ENCODE measurements at places on chromosomes 7 and 10. TPM values are rescaled to one million over a fixed set of nuclear protein-coding genes. Genes with fewer than 3 reads are reported as not detected.
A peak's percentile ranks its signal among the peaks of the same experiment; 100 is the strongest.

The SLC16A9 gene
- total RNA-seq: 0.61 TPM

The PNLIP gene
- not detected for total RNA-seq

The PRSS58 gene
- not detected for total RNA-seq

The OPN4 gene
- 0.89 TPM for total RNA-seq

The GPR22 gene
- 50.0 TPM for total RNA-seq

The PNLIPRP3 gene
- total RNA-seq: not detected

The OR2A5 gene
- not detected for total RNA-seq

The FGFR2 gene
- 5.5 TPM for total RNA-seq

The CALHM3 gene
- not detected for total RNA-seq

The GFRA1 gene
- 6.8 TPM for total RNA-seq

The HTRA1 gene
- 45.0 TPM for total RNA-seq

The BTBD16 gene
- 0.11 TPM for total RNA-seq

DNA sequence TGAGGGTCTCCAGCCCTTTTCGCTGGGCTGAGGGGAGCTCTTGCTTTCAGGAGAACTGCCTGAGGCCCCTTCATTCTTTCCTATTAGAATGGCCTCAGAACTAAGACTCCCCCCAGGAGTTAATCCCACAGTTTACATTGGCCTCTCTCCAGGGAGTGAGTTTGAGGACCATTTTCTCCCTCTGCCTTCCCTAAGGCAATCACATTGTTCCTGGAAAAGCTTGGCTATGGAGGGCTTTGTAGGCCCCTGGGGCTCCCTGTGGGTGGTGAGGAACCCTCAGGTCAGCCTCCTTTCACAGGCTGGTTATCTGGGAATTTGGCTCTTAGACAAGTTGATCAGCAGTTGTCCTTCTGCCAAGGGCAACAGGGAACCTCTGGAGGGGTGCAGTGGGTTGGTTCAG is 343.7 kb downstream of the RPS24 start:
- DNase-seq: no peak

DNA sequence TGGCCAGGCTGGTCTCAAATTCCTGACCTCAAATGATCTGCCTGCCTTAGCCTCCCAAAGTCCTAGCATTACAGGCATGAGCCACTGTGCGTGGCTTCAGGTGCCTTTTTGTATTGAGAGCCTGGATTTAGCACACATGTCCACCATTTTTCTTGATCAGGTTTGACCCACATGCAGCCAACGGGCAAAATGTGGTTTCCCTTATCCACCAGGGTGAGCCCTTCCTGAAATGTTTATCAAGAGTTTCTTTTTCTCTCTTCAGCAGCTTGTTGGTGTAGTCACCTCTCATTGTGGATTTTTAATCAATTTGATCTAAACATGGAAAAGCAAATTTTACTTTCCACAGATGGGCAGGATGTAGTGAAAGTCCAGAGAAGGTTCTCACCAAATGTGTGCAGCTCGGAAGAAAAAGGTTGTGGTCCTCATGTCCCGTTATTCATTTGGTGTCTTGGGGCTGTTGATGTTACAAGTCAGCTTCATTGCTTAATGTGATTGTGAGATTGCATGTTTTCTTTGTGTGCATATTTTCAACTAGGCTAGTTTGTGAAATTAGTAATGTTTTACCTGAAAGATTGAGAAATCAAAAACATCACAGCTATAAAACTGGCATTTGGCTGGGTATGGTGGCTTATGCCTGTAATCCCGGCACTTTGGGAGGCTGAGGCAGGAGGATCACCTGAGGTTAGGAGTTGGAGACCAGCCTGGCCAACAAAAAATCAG is 28.9 kb downstream of the GUSB start:
- no peak for DNase-seq

DNA sequence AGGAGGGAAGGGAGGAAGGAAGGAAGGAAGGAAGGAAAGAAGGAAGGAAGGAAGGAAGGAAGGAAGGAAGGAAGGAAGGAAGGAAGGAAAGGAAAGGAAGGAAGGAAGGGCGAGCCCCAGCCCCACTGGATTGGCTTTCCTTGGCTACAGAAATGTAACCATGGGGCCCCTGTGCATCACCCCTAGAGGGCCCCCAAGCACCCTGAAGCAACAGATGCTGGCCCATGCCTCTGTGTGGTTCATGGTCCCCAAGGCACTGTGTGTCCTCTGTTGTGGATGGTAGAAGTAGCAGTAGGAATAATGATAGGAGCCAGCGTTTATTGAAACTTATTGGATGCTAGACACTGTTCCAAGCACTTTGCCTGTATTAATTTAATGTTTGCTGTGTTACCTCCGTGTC is 116.6 kb upstream of the MACROH2A2 start:
- no peak for DNase-seq

DNA sequence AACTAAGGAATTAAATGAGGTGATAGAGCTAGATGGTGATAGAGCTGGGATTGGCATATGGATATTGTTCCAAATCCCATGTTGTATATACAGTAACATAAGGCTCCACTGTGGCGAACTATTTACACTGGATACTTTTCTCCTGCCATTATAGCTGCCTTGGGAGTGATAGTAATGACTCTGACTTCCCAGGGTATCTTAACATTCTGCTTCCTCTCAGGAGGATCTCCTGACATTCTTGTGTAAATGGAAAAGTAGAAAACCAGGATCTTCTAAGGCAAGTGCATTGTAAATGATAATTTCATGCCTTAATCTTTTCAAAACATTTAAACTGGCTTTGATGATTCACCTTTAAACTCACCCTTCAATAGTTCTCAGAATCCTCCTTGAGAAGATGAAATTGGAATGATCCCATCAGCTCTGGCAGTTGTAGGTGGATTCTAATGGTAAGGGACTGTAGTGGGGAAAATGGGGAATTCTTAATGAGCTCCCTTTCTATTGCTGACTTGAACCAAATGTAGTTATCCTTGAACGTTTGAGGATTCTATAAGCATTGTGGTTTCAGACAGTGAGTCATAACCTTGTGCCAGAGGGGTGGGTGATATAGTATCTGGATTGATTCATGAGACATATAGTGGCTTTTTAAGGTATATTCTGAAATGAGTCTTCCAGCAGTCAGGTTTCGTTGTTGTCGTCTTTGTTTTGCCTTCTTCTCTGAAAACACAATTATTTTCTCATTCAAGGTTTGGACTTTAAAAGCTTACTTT is 450.0 kb downstream of the SUGCT start:
- no peak for DNase-seq

GRCh38 chr7:125363873-125364272 is 434.2 kb upstream of the POT1 start:
- no peak for DNase-seq

- DNase-seq: no peak
Measured at GRCh38 chr7:48009954-48010353, 19.0 kb downstream of the SUN3 start.

- DNase-seq: no peak
Measured at GRCh38 chr7:83161186-83161585, 1.5 kb downstream of the PCLO start.

- no peak for DNase-seq
Measured at GRCh38 chr10:44921061-44921460, 9.9 kb downstream of the TMEM72 start.

- DNase-seq: peak; percentile 47
Measured at GRCh38 chr7:105794741-105795729, 81.4 kb downstream of the ATXN7L1 start.

DNA sequence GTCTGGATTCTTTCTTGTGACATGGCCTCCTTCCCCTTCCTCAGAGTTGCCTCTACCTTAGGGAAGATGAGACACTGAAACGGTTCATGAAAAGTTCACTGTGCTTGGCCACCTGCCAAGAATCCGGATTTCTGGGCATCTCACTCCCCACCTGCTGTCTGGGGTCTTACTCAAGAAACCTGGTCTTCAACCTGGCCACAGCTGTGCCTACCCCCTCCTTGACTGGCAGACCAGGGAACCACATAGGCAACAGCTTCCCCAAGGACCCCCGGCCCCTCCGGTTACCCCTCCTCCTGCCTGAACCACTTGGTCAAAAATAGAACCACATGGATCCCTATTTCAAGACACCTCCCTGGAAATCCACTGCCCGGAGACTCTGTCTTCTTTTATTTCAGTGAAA is 58.7 kb upstream of the NANOS1 start:
- peak; percentile 51 for DNase-seq

- no peak for DNase-seq
Measured at GRCh38 chr7:143250822-143251221, 12.4 kb upstream of the GSTK1 start.

GRCh38 chr10:33048223-33048622 is 90.2 kb upstream of the ITGB1 start:
- DNase-seq: no peak

- no peak for DNase-seq
Measured at GRCh38 chr7:134737566-134738345, 41.7 kb upstream of the CALD1 start.

- no peak for DNase-seq
Measured at GRCh38 chr7:129167817-129168216, 20.6 kb upstream of the SMO start.

GRCh38 chr7:4699841-4700240 is 17.7 kb downstream of the FOXK1 start:
- no peak for DNase-seq

DNA sequence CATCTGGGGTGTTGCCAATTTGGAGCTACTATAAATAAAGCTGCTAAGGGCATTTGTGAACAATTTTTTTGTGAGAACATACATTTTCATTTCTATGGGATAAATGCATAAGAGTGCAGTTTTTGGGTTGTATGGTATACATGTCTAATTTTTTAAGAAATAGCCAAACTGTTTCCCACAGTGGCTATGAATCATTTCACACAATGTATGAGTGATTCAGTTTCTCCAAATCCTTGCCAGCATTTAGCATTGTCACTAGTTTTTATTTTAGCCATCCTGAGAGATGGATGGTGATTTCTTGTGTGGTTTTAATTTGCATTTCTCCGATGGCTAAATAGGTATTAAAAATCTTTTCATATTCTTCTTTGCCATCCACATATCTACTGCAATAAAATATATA is 105.3 kb downstream of the AMPH start:
- no peak for DNase-seq

GRCh38 chr7:28466885-28467284 is 54.6 kb downstream of the CREB5 start:
- no peak for DNase-seq

DNA sequence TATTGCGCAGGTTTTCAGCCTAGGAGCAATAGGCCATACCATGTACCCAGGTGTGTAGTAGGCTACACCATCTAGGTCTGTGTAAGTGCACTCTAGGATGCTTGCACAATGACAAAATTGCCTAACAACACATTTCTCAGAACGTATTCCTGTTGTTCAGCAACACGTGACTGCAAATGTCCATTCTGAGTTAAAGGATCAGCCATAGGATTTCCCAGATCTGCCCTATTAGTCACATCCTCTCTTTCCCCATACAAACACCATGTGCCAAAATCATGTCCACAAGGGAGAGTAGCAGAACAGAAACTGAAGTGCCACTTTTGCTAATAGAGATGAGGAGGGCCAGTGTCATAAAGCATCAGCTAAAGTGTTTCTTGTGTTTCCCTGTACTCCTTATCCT is 42.6 kb upstream of the AMPH start:
- DNase-seq: no peak

DNA sequence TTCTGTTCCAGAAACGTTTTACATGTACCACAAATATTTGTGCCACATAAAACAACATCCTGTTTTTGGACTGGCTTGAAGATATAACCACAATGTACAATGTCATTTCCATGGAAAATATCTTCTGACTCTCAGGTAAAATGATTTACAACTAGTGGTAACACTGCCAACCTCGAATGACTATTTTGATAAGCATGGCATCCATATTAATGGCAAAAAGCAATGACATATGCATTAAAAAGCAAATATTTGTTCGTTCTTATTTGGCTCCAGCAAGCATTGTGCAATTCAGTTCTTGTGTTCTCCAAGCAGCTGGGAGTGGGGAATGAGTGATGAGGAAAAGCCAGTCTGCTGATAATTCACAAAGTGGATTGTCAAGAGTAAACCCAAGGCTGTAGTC is 289.0 kb downstream of the PLXDC2 start:
- DNase-seq: no peak

GRCh38 chr10:75512203-75512933 is 80.9 kb downstream of the LRMDA start:
- peak; percentile 52 for DNase-seq

- no peak for DNase-seq
Measured at GRCh38 chr10:108578258-108578657, 1345.1 kb downstream of the XPNPEP1 start.

DNA sequence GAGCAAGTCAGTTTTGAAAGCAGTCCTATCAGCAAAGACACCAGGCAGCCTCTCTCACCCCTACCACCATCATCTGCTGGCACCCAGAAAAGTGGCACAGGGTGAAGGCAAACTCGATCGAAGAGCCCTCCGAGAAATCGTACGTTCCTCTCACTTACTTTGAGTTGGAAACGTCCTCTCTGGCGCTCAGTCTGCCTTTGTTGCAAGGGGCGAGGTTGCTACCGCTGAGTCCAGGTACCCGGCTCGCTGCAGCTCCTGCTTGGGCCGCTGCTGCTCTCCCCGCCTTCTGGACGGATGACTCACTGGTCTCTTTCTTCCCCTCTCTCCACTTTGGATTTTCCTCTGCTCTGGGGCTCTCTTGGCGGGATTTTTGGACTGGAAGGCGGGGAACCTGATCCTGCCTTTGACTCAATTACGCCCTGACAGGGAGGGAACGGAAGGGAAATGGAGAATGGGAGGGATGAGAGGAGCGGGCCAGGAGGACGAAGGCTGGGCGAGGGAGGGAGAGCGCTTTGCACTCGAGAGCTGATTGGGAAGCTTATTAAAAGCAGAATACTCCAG is at the start of gene PTN:
Gene PTN (minus strand): TSS at position 453 of the 561 bp plus-strand sequence. CDS start 88,760 bp downstream, outside the sequence.
- DNase-seq: peak; percentile 72

GRCh38 chr10:97608991-97609561 is 19.6 kb downstream of the C10orf62 start:
- DNase-seq: peak; percentile 85

GRCh38 chr7:138015096-138015495 is 13.2 kb upstream of the CREB3L2 start:
- DNase-seq: no peak

- no peak for DNase-seq
Measured at GRCh38 chr7:26958834-26959233, 94.4 kb upstream of the SKAP2 start.

DNA sequence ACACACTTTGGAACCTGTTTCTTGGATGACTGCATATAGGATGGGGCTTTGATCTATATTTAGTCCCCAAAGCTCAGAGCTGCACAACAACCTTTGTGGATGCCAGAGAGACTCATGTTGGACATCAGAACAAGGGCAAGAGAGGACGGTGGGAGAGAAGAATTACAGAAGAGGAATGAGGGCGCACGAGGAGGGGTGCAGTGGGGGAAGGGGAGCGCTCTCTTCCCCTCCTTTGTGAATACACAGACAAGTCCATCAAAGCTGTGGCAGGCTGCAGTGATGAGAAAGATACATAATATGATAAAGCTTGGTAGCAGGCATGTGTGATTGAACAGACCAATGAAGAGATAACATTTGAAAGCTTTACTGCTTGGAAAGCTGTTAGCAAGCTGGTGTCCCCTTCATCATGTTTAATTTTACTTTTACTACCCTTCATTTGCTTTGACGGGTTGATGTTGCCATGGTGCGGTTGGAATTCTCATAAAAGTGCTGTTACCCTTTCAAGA is 857.8 kb downstream of the KCNMA1 start:
- no peak for DNase-seq

GRCh38 chr10:89426230-89426868 is 12.0 kb downstream of the IFIT5 start:
- no peak for DNase-seq

Data from right cardiac atrium (tissue), 5 donors.